ENCODE measurements at places on chromosomes 2 and 18.

- no peak for DNase-seq
These were observed 2135.6 kb upstream of the CELF4 start for GRCh38 chr18:39701055-39701783.

GRCh38 chr2:114442510-114442909, at the start of gene DPP10:
Gene DPP10, plus strand, starts transcription at chr2:114442641.
- DNase-seq: peak; percentile 72

- DNase-seq: no peak
These were observed 24.0 kb upstream of the LOXHD1 start for GRCh38 chr18:46680784-46681695.

GRCh38 chr2:30030361-30030760, 109.0 kb upstream of the ALK start:
- DNase-seq: no peak

DNA sequence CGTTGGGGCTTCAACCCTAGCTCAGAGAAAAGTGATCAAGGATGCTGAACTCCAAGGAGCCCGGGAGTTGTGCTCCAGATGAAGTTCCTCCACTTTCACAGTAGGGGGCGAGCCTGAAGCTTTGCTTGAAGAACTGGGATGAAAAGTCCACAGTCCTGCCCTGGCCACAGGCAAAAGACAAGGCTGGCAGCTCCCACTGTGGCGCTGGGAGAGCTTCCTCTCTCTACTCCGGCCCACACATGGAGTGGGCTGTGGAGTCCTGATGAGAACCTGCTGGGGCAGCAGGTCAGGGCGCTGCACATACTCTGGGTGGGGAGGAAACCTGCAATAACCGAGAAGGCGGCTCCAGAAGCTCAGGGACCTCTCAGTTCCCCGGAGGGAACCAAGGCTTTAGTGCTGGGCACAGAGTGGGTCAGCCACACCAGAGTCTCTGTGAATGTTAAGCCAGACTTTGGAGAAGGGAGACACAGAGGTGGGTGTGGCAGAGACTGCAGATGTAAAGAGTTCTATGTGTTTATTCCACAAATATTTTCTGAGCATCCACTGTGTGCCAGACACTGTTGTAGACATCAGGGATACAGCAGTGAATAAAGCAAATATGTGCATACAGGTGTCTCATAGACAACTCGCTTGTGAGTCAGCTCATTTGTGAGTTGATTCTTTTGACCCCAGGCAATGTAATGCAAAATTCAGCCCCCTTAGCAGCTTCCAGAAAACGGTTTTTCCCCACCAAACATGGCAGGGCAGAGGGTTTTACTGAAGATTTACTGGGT, 48.0 kb upstream of the MRPL33 start:
- peak; percentile 56 for DNase-seq

GRCh38 chr18:45412577-45412976, 202.7 kb upstream of the SLC14A2 start:
- DNase-seq: no peak

- no peak for DNase-seq
These were observed 839 bp upstream of the GPR148 start for GRCh38 chr2:130728007-130728454.

DNA sequence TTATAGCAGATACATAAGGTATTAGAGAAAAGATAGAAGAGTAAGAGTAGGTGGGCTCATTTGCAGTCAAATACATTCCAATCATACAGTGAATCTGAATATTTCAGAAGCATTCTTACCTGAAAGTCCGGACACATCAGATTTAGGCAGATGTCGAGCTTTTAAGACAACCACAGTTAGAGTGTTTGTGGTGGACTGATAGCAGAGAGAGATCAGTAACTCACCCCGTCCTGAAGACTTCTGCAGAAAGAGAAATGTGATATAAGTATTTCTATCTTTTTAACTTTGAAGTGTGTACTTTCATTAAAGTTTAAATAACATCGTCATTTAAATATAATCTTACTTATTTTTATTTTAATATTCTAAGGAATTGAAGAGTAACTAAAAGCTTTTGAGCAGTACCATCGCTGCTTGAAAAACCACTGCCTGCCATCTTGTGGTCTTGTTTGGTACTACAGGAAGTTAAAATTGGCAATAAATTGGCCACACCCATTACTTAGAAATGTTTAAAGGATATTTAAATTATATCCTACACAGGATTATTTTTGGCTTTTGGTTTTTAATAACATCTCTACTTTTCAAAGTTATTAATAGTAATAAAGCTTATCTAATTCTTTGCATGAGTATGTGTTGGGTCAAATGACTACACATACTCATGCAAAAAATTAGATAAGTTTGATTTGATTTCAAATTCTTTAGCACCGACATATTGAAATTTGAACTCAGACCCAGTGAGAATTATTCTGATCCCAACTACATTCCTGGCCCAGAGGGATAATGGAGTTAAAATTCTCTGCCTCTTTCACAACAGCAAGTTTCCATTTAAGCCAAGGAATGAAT, 5.5 kb downstream of the SYT4 start:
- no peak for DNase-seq

- DNase-seq: peak; percentile 30
These were observed 65.5 kb downstream of the FBXO15 start for GRCh38 chr18:74081966-74082741.

DNA sequence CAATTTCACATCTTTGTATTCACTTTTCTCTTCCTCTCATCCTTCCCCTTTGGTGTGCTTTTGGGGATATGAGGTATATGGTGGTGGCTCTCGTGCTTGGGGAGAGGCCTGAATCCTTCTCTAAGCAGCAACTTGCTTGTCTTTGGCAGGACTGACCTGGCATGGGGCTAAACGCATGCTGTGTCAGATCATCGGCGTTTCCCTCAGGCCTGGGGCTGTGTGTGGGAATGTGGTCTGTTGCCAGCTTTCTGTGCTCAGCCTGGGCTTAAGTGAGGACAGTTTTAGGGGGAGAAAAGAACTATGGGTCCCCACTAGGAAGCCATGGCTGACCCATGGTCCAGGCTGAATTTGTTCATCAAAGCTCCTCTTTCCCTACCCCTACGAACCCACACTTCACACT, 60.7 kb downstream of the TET3 start:
- DNase-seq: no peak

DNA sequence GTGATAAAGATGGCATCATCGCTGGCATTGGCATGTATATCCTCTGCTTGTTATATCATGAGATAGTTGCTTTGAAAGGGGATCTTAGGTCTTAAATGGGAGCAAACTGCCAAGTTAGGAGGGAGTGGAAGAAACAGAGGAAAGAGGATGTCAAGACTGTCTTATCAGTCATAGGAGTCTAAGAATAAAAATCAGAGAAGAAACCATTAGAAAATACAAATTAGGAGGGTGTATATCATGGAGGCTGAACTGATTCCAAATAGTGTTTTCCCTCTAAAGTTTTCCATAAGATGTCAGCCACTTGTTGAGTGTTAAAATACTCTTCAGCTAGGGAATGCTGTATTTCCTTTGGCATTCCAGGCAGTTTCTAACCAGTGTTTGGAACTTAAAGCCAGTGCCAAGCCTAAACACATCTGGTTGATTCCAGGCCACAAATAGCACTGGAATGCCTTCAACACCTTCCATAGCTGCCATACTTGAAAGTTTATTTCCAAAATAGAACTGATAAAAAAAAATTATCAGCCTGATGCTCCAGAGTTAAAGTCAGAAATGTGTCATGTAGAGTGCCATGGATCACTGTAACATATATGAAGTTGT, 129.4 kb downstream of the ZEB2 start:
- no peak for DNase-seq

GRCh38 chr2:78989051-78989450, 36.5 kb upstream of the REG3G start:
- DNase-seq: no peak

DNA sequence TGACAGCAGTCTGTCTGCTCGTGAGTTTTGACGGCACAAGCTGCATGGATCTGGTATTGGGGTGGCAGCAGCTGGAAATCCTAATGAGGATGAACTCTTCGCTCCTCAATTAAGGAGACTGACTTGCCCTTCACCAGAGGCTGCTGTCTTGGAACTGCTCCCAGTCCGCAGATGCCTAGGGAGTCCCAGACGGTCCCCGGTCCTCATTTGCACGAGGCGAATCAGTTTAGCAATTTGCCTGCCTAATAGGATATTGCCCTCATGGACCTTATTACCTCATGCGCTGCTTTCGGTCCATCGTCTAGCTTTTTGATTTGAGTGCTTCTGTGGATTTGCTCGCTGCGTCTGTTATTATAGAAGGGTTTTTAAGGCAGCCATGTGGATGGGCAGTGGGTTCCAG, 40.6 kb downstream of the ASAP2 start:
- DNase-seq: no peak

GRCh38 chr2:8573234-8573941, 108.5 kb upstream of the ID2 start:
- no peak for DNase-seq

DNA sequence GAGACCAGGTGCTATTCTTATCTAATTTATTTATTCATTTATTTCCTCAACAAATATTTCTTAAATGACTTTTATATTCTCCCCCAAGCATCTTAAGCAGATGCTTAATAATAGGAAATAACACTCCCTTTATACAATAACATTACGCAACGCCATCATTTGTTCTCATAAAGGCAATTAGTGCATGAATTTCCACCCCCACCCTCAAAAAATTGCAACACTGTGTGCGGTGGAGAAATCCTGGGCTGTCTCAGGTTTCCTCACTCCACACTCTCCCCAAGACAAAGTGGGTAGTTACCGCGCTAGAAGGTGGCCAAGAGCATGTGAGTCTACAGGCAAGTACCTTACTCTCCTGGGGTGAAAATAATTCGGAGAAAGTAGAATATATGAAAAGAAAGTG, 37.0 kb upstream of the CTDP1 start:
- no peak for DNase-seq

Measured in progenitor cell of endocrine pancreas (in vitro differentiated cells).